Fibroblast of lung (primary cell): ENCODE measurements at places on chromosomes 2 and 18.

GRCh38 chr18:44065206-44065605 lies 615.5 kb upstream of the SETBP1 start:
- DNase-seq, result no peak

DNA sequence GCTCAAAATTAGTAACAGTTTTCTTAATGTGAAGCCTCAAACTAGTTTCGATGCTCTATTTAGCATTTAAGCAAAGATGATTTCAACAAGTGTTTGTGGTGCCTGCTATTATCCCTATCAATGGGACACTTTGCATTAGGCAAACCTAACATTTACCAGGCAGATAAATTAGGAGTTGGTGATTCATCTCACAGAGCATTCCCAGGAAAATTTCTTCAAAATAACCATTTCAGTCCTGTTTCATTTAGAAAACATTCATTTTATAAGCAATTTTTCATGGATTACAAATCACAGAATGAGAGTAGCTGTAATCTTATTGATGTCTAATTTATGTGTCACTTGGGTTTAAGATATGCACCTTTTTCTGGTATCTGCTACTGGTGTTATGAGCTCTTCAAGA lies 62.7 kb downstream of the CLHC1 start:
- no peak for DNase-seq

- DNase-seq, result no peak
These were observed 74.7 kb upstream of the MAP4K3 start for GRCh38 chr2:39511605-39512433.

DNA sequence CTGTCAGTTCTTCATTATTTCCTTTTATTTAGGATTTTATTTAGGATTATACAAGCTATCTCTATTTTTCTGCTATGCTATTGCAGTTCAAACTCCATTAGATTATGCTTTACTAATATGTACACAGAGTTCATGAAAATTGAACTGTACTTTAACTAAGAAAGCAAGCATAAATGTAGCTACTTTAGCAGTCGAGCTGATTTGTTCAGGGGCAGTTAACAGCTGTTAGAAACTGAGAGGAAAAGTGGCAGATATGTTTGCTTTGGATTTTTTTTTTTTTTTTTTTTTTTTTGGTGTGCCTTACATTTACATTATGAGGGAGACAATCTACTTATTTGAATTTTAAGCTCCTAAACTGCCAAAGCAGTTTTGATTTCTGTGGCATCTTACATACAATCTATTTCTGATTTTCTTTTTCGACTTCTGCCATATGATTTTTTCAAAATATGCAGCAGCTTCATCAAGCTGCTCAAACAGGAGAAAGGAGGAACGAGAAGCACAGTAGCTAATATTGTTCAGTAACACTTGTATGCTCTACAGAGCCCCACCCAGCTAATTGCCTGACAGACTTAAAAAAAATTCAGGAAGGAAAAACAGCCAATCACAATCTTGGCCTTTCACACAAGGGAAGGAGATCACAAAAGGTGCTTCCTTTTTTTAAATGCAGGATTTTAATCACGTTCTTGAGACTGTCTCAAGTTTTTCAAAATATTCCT lies 233.4 kb upstream of the SIX3 start:
- DNase-seq, result no peak

DNA sequence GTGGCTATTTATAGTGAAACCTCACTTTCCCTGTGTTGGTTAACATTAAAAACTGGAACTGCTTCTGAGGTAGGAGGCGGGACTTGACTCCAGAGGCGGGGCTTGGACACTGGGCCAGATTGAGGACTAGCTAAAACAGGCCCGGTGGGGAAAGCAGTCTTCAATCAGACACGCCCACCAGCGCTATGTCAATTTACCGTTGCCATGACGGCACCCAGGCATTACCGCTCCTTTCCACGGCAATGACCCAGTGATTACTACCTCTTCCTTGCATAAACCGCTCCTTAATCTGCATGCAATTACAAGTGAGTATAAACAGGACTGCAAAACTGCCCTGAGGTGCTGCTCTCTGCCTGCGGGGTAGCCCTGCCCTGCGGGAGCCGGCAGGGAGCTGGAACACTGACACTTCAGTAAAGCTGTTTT lies 35.3 kb downstream of the LRRFIP1 start:
- DNase-seq, result peak; percentile 87
